ENCODE measurements at places on chromosomes 13 and 19.

GRCh38 chr13:110265341-110265681, 41.6 kb downstream of the COL4A1 start:
- no peak for DNase-seq

DNA sequence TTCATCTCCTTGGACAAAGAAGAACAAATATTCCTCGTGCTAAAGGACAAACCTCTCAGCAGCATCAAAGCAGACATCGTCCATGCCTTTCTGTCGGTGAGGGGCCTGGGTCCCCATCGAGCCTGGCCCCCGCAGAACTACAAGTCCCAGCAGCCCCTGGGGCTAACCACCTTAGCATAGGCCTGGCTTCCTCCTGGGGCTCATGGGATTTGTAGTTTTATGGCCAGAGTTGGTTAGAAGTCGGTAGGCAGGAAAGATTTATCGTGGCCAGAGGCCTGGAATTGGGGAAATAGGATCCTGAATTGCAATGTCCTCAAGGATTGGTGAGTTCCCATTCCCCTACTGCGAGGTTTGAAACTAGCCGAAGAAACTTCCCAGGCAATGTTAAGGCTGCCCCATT, 19.6 kb downstream of the TMEM150B start:
- peak; percentile 48 for DNase-seq

DNA sequence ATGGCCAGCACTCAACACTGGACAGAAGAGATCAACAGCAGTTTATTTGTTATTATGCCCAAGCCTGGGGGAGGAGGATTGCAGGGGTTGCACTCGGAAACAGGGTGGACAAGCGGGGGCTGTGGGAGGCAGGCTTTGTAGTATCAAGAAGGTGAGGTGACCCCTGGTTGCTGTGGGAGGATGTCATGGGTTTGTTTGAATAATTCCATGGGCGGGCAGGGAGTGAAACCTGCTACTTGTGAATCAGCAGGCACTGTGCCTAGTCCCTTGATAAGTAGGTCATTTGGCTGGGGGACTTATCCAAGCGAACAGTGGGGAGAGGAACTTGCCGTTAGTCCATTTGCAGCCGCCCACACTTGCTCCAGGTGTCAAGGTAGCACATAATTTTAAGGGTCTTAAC, 84.4 kb upstream of the KCTD15 start:
- no peak for DNase-seq

GRCh38 chr13:30991184-30991583, 58.7 kb downstream of the TEX26 start:
- DNase-seq: no peak

GRCh38 chr19:31270897-31271296, 78.3 kb downstream of the TSHZ3 start:
- no peak for DNase-seq

DNA sequence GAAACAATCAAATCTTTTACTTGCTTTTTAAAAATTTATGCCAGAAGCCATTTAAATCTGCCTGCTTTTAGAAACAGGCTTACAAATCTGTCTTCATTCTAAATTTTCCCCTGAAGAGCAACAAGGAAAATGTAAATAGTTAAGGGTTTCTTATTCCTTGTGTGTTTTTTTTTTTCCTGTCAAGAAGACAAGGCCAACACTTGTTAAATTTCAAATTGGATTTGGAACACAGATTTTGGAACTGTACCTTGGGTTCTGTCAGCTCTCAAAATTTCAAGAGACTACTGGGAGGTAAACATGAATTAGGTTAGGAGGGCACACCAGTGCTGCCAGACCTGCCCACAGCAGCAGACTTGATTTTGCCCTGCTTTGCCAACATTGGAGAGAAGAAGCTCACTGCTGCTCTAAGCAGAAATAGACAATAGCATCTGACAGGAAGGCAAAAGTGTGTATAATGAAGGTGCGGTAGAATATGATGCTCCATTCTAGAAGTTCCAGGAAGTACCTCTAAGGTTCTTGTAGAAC, 121.7 kb downstream of the NHLRC3 start:
- DNase-seq: no peak

- DNase-seq: peak; percentile 40
Observed at GRCh38 chr13:48000559-48001113, 437 bp downstream of the SUCLA2 start.

GRCh38 chr13:99295488-99296252, 11.5 kb downstream of the GPR183 start:
- no peak for DNase-seq

GRCh38 chr19:58332697-58333096, 5.9 kb downstream of the ZSCAN22 start:
- DNase-seq: no peak

DNA sequence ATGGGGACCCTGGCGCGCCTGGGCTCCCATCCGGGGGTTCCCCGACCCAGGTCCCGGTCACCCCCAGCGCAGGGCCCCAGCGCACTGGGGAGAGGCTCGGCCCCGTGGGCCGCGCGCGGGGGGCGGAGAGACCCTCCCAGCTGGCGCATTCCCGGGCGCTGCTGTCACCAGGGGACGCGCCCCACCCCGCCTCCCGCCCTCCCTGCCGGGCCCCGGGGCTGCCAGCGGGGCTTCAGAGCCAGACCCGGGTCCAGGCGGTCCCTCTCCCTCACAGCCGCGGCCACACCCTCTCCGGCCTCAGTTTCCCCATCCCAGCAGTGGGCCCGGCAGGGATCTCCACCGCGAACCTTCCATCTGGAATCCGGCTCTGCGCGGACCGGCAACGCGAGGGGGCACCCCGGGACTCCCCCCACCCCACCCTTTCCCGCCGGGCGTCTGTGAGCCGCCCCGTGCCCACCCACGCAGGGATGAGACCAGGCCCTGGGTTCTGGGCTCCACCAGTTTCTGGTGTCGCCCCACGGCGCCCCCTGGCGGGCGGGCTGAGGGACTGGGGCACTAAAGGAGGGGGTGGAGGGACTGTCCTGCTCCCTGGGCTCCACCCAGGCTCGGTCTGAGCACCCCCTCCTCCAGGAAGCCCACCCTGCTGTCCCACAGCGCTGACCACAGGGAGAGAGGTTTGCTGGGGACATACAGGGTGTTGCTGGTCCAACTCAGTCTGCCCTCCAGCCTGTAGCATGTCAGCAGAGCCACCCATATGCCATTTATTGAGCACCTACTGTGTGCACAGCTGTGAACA, 878 bp upstream of the ADAMTSL5 start:
- peak; percentile 47 for DNase-seq

- no peak for DNase-seq
Observed at GRCh38 chr13:98937911-98938381, 39.9 kb downstream of the DOCK9 start.

DNA sequence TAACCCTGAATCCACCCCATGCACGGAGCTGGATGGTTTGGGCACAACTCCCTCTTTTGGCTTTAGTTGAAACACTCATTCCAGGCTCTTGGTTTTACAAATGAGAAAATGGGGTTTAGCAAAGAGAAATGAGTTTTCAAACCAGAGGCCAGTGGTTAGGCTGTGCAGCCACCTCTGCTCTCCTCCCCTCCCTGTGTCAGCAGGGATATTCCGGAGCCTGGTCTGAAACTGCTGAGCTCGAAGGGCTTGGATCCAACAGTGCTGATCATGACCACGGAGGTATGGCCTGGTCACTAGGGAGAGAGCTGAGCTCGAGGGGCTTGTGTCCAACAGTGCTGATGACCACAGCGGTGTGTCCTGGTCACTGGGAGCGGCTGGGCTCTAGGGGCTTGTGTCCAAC, 41.5 kb downstream of the ZNF787 start:
- DNase-seq: no peak

GRCh38 chr19:15575406-15575805, 39.6 kb upstream of the CYP4F8 start:
- no peak for DNase-seq

DNA sequence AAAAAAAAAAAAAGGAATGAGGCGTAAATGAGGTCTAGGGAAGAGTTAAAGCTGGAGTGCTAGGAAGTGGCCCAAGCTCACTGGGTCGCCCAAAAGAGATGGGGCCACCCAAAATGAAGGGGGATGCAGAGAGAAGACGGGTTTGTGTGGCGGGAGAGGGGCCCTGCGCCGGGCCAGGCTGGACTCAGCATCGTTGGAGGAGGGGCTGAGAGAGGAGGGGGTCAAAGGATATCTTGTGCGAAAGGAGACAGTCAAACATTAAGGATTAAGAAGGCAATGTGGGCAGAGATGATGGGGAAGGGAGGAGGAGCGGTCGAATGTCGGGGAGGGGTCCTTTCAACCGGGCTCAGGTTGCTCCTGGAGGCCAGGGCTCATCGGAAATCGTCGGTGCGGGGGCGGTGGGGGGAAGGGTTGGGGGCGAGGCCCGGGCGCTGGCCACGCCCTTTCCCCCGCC, 825 bp upstream of the CARM1 start:
- DNase-seq: no peak

DNA sequence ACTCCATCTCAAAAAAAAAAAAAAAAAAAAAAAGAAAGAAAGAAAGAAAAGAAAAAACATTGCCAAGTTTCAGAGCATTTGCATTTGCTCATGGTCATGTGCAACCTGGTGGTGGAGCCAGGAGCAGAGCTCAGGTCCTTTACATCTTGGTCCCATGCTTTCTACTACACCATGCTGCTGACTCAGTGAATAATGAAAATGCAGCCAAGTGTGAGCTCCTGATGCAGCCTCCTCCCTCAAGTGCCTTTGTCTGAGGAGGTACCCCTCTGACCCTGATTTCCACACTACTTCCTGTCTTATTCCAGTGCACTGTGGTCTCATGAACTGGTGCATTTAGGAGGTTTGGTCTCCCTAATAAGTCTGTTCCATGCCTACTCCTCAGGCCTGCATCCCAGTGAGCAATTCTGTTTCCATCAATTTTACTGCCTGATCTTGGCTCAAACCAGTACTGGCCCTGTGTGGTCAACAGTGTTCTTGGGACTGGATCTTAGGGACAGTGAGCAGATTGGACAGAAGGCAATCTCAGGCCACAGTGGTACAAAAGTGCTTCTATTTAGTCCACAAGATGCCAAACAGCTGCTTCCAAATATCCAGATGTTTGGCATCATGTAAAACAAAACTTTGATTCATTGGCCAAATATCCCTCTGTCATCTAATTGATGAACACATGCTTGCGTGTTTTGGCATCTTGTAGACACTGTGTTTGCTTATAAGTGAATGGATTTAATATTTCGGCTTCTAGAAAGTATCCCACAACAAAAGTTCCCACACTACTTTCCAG, 28.8 kb upstream of the LRCH1 start:
- no peak for DNase-seq

DNA sequence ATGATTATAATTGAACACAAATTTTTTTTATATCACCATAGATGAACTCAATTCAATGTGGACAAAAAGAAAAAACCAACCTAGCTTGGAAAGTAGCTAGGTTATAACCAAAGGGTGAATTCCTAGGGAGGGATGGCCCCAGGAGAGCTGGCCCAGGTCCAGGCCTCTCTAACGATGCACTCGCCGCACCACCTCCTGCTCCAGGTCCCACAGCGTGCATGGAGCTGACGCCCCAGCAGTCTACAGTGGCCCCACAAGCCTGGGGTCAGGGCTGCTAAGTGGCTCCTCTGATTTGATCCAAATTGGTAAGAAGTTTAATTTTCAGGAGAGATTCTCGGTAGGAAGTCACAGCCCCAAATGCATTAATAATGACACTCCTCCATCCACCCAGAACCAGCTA, 48.8 kb downstream of the TSHZ3 start:
- no peak for DNase-seq

GRCh38 chr13:77898097-77898496, 20.5 kb downstream of the EDNRB start:
- DNase-seq: no peak

- no peak for DNase-seq
Observed at GRCh38 chr19:719636-720344, 11.1 kb downstream of the PALM start.

- no peak for DNase-seq
Observed at GRCh38 chr13:36850790-36851438, 31.9 kb downstream of the RFXAP start.

GRCh38 chr19:56141417-56141993, 418 bp downstream of the ZNF444 start:
- no peak for DNase-seq

DNA sequence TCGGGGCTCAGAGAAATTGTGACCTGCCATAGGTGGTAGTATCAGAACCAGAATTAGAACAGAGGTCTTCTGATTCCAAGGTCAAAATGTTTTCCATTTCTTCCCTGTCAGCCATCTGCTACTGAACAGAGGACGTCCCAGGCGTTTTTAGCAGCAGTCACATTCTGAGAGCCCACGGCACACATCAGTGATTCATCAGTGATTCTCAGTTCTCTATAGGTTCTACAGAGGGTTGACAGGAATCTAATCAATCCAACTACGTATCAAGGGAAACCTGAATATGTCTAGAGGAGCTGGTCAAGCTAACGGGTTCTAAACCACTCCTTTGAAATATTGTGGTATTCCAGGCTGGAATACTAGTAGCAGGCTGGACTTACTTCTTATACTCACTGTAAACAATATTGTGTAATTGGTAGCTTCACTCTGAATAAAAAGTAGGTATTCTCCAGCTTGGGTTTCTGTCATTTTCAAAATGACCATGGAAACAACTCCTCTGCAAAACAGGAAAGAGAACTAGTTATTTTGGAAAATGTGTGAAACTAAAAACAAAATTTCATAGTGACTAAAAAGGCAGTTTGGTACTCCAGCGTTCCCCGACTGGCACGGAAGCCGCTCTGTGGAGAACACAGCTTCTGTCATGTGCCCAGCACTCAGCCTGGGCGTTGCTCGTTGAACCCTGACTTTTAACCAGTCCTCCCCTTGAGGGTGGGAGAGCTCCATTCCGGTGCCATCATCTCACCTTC, 43.2 kb downstream of the FLT3 start:
- no peak for DNase-seq

GRCh38 chr13:43908156-43909126, 28.7 kb downstream of the LACC1 start:
- peak; percentile 39 for DNase-seq

DNA sequence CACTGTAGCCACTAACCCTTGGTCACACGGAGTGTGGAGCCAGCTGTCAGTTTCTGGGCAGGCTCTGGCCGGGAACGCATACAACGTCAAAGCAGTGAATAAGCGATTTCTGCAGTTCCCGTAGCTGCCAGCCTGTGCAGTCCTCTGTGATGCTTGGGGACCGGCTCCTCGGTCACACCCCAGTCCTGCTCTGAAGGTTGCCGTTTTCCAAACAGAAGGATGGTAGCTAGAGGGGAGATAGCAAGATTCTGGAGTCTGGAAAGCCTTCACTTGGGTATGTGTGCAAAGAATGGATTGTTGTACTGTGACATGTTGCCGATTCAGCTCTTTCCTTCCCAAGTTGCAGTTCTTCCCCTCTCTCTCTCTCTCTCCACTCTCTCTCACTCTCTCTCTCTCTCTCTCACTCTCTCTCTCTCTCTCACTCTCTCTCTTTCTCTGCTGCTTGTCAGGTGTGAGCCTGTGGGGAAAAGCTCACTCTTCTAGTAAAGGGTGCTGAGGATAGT, 38.7 kb upstream of the C1QTNF9 start:
- no peak for DNase-seq

DNA sequence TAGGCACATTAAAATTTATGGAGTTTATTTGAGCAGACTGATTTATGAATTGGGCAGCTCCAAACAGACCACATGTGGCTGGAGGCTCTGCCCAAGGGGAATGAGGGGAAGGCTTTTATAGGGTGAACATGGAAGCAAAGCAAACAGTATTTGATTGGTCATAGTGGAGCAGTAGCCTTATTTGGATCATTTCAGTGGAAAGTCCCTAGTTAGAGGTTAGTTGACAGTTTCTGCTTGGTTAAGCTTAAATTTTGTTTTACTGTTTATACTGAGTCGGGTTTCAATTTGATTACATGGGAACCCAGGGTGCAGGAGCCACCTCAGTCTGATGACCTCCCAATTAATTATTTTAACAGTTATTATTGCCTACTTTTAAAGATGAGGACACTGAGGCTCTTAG, 140.5 kb downstream of the NDFIP2 start:
- no peak for DNase-seq

- peak; percentile 82 for DNase-seq
Observed at GRCh38 chr13:98443329-98443728, 133.6 kb downstream of the STK24 start.
